ENCODE measurements at places on chromosomes 6 and 20. TPM values are rescaled to one million over a fixed set of nuclear protein-coding genes. Genes with fewer than 3 reads are reported as not detected.
A peak's percentile ranks its signal among the peaks of the same experiment; 100 is the strongest.

DNA sequence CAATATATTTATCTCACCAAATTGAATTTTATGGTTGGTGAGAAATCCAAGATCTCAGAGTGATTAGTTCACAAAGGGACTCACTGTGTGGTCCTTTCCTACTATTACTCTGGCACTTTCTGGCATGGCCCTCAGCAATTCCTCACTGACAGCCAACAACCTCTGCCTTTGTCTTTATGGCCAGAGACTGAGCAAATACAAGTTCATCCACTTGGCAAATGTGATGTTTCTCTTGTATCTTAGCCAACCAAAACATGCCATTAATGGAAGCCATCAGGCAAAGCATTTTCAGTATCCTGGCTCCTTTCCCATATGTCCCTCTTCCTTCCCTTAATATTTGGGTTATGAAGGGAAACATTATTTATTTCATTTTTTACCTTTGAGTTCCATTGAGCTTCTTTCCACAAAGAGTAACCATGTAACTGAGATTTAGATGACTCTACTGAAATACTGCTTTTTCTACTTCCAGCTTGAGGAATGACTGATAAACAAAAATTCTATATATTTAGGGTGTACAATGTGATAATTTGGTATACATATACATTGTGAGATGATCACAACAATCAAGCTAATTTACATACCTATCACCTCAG is 30.8 kb upstream of the SMLR1 start:
- no peaks in the 10 kb centered on the region for H3K4me1 ChIP-seq
- H3K36me3 ChIP-seq, result no peaks in the 10 kb centered on the region

DNA sequence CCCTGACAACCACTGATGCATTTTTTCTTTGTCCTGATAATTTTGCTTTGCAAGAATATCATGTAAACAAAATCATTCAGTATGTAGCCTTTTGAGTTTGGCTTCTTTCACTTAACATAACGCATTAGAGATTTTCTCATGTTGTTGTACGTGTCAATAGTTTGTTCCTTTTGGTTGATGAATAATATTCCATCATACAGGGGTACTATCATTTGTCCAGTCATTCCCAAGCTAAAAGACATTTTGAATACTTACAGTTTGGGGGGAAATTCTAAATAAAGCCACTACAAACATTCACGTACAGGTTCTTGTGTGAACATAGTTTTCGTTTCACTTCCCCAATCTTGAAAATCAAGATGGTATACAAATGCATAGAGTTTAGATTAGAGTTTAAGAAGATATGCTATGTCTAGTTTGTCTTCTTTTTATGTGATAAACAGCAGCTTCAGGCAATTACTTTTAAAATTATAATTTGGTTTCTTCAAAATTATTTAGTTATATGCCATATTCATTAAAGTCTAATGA is 5.2 kb downstream of the HAO1 start:
- H3K27ac ChIP-seq, result no peak overlapping the region
- no peak overlapping the region for H3K4me3 ChIP-seq
- no peak for DNase-seq
- no peaks in the 10 kb centered on the region for H3K27me3 ChIP-seq
- no peaks in the 10 kb centered on the region for H3K36me3 ChIP-seq
- H3K4me1 ChIP-seq, result no peaks in the 10 kb centered on the region

- no peak overlapping the region for H3K4me3 ChIP-seq
- no peaks in the 10 kb centered on the region for H3K27me3 ChIP-seq
- H3K4me1 ChIP-seq, result no peaks in the 10 kb centered on the region
- DNase-seq, result no peak
- H3K36me3 ChIP-seq, result peaks cover 2% of the 10 kb centered on the region
Measured at GRCh38 chr6:4004249-4004648, 74.7 kb downstream of the FAM217A start.

DNA sequence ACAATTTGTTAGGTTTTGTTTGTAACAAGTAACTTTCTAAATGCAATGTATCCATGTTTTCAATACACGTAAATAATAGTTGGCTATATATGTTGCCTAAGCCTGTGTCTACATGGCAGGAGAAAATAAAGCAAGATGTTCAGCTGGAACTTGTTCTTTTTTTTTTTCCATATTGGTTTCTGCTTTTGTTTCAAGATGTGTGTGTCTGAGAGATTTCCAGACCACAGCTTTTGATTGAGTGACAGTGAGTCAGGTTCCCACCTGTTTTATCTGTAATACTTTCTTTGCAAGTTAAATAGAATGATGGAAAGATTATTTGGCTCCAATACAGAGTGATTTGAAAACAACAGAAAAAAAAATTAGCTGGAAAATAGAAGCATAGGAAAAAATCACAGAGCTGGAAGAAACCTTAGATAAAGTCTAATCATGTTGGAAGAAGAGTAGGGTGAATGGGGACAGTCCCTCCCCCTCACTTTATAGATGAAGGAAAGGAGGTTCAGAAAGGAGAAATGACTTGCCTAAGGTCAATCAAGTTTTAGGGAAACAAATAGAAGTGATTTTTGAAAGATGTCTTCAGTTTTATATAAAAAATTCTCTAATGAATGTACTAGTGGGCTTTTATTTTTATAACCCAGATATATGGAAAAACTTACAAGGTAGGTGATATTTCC is 150.9 kb upstream of the STMND1 start:
- H3K27me3 ChIP-seq, result no peaks in the 10 kb centered on the region

DNA sequence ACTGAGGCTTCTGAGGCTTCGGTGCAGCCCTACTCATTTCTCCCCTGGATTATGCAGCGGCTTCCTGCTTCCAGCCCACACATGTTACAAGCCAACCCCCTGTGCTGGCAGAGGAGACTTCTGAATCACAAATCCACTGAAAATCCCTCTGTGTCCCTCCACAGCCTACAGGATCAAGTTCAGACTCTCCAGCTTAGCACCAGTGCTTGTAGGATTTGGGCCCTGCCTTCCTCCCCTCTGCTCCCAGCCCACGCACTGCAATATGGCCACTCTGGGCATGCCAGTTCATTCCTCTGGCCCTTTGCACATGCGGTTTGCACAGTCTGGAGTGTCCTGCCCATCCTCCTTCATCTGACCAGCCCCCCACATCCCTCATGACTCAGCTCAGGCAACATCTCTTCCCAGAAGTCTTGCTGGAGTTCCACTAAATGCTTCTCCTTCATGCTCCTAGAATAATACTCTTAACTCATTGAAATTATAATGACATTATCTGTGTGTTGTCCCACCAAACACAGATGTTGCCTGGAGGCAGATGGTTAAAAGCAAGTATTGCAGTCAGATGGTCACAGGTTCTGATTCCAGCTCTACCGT is 15.9 kb upstream of the MDGA1 start:
- peak; percentile 95 for DNase-seq
- H3K27me3 ChIP-seq, result no peaks in the 10 kb centered on the region
- H3K27ac ChIP-seq, result peak overlapping the region; percentile 2
- no peaks in the 10 kb centered on the region for H3K36me3 ChIP-seq
- peaks cover 17% of the 10 kb centered on the region for H3K4me1 ChIP-seq

DNA sequence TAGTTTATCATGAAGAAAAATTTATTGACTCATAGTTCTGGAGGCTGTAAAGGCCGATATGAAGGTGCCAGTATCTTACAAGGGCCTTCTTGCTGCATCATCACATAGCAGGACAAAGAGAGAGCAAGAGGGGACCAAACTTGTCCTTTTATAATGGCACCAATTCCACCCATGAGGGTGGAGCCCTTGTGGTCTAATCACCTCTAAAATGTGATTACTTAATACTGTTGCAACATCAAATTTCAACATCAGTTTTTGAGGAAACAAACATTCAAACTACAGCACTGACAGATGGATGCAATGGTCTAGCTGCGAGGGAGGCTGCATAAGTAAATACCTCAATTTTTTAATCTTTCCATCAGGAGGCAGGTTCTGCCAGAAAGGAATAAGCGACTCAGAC is 76.7 kb upstream of the LAMA2 start:
- H3K27me3 ChIP-seq, result no peaks in the 10 kb centered on the region
- no peaks in the 10 kb centered on the region for H3K4me1 ChIP-seq
- no peak overlapping the region for H3K27ac ChIP-seq
- peak; percentile 46 for DNase-seq

DNA sequence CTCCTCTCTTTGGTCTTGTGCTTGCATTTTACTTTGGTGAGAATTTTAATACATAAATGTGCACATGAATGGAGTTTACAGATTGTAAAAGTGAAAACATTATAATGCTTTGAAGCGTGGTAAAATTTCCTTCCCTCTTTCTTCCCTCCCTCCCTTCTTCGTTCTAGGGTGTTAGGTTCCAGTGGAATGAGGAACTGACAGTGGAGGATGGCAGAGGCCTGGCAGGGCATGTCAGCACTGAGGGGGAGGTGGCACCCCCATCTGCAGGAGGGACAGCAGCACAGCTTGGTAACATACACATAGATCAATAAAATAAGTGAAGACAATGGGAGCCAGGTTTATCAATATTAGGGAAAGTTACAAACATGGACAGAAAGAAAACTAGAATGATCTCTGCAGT is 47.5 kb downstream of the RNASET2 start:
- H3K27me3 ChIP-seq, result no peaks in the 10 kb centered on the region
- no peak for DNase-seq
- no peaks in the 10 kb centered on the region for H3K4me1 ChIP-seq
- no peaks in the 10 kb centered on the region for H3K36me3 ChIP-seq
- H3K27ac ChIP-seq, result no peak overlapping the region

DNA sequence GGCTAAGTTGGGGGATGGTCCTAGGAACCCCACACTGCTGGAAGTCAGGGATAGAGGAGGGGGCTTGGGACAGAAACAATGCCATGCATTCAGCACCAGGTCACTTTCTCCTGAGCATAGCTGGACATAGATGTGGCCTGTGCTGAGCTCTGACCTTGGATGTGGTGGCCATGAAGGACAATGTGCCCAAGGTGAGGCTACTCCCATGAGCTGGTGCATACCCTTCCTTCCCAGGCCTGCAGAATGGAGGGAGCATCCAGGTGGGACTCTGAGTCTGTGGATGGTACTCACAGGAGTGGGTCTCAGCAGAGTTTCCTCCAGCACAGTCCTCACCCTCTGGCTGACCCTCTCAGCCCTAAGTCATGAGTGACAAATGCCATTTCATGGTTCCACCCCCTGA is 16.9 kb downstream of the CST9L start:
- no peaks in the 10 kb centered on the region for H3K4me1 ChIP-seq
- no peaks in the 10 kb centered on the region for H3K27me3 ChIP-seq
- DNase-seq, result no peak
- no peak overlapping the region for H3K4me3 ChIP-seq
- H3K36me3 ChIP-seq, result no peaks in the 10 kb centered on the region
- no peak overlapping the region for H3K27ac ChIP-seq

- H3K36me3 ChIP-seq, result no peaks in the 10 kb centered on the region
- DNase-seq, result peak; percentile 46
- H3K27ac ChIP-seq, result no peak overlapping the region
- peak overlapping the region; percentile 88 for H3K4me3 ChIP-seq
- no peaks in the 10 kb centered on the region for H3K27me3 ChIP-seq
- H3K4me1 ChIP-seq, result no peaks in the 10 kb centered on the region
Measured at GRCh38 chr6:28838289-28838633, 85.5 kb downstream of the TRIM27 start.

DNA sequence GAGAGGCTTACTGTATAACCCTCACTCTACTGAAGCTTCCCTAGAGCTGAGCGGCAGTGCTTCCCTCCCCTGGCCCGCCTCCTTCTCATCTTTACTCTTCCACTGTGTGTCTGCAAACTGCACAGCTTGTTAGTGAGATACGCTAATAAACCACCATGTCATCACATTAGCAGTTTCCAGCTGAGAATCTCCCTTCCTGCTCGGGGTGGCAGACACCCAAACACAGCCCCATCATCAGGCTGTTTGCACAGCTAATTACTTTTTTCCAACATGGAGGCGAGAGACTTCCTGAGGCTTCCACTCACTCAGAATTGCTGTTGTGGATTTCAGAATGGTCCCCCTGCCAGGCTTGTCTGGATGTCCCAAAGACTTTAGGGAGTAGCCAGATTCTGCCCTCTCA is 444.9 kb upstream of the SULF2 start:
- H3K4me3 ChIP-seq, result no peak overlapping the region
- DNase-seq, result no peak
- H3K36me3 ChIP-seq, result no peaks in the 10 kb centered on the region
- H3K27me3 ChIP-seq, result no peaks in the 10 kb centered on the region

SNAI1 gene
- polyA plus RNA-seq, result 1.4 TPM

C6orf15 gene
- not detected for polyA plus RNA-seq

CASS4 gene
- 65.8 TPM for polyA plus RNA-seq
